ENCODE measurements at places on chromosomes 1 and 21. TPM values are rescaled to one million over a fixed set of nuclear protein-coding genes. Genes with fewer than 3 reads are reported as not detected.

DNA sequence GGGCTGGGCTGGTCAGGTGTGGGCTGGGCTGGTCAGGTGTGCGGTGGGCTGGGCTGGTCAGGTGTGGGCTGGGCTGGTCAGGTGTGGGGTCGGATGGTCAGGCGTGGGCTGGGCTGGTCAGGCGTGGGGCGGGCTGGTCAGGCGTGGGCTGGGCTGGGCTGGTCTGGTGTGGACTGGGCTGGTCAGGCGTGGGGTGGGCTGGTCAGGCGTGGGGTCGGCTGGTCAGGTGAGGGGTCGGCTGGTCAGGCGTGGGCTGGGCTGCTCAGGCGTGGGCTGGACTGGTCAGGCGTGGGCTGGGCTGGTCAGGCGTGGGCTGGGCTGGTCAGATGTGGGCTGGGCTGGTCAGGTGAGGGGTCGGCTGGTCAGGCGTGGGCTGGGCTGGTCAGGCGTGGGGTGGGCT, 5.8 kb upstream of the FNDC10 start:
- DNase-seq = no peak

DNA sequence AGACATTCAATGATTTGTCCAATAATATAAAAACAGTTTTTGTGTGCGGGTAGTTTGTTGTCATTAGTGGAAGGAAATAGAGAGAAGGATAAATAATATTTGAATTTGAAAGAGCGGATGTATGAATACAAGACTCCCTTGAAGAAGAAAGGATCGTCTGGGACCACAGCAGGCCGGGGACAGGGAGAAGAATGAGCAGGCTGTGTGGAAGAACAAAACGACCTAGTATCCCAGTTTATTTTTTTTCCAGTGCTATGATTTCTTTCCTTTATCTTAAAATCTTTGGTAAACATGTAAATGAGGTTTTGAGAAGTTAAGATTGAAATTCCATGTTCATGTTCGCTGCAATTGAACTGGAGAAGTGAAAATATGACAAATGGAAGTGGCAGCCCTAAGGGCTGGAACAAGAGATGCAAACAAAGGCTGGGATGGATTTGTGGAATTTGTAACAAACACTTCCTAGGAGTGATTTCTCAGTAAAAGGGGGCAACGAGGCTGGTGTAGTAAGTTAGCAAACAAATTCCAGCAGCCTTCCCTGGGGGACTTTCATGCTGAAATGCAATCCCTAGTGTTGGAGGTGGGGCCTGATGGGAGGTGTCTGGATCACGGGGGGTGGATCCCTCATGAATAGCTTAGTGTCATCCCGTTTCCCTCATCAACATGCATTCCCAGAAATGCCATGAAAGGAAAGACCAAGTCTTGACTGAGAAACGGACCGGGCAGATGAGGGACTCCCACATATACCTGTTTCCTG, 10.2 kb upstream of the IFI16 start:
- DNase-seq = no peak

GRCh38 chr21:25689226-25689625, 45.5 kb downstream of the ATP5PF start:
- DNase-seq = no peak

GRCh38 chr1:247681288-247681897, 1.9 kb upstream of the OR13G1 start:
- DNase-seq = no peak

DNA sequence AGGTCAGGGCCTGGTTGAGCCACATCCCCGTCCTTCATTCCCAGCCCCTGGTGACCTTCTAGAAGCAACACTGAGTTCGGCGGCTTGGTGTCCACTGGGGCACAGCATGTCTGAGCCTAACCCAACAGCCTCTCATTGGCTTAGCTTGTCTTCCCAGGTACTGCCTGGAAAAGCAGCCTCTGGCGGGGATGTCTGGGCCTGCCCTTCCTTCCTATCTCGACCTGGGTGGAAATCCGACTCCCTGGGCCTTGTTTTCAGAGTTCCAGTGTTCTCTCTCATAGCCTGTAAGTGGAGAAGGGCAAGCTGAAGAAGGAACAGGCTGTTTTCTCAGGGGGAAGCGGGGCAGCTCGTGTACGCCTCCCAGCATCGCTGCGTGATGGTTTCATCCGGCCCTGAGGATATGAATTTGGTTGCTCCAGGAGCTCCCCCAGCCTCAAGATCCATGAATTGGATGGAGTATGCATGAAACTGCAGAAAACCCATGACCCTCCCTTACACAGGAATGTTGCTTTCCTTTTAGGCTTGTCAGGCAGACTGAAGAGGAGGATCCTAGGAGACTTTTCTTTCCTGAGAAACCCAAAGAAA, 116.5 kb upstream of the IRF2BP2 start:
- no peak for DNase-seq

DNA sequence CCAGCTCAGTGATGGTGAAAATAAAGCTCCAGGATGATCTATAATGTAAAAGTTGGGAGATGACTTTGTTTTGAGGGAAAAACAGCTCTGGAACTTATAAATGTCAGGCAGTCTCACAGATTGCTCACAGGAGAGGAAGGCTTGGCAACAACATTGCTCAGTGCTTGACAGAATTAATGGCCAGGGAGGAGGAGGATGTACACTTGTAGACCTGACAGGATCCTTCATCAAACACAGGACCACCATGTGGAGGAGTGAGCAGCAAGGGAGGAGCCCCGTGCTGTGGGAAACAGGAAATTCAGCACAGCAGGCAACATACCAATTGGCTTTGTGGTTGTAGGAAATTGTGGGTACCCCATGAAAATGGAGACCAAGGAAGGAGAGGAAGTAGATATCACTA, 291.8 kb upstream of the CAMK1G start:
- no peak for DNase-seq

GRCh38 chr1:47813970-47814369, 183.2 kb downstream of the TRABD2B start:
- no peak for DNase-seq

DNA sequence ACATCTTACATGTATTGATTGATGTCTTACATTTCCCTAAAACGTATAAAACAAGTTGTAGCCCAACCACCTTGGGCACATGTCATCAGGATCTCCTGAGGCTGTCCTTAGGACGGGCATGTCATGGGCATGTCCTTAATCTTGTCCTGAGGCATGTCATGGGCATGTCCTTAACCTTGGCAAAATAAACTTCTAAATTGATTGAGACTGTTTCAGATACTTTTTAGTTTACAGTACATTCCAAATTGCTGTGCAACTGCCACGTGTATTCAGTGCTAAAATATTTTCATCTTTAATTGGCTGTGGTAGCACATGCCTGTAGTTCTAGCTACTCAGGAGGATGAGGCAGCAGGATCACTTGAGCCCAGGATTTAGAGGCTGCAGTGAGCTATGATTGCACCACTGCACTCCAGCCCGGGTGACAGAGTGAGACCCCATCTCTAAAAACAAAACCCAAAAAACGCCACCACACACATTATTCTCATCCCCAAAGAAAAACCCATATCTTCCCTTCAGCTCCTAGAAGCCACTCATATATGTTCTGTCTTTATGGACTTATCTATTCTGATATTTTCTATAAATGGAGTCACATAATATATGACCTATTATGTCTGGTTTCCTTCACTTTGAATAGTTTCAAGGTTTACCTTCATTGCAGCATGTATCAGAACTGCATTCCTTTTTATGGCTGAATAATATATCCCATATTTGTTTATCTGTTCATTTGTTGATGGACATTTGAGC, 96.0 kb upstream of the BTG3 start:
- DNase-seq = no peak

DNA sequence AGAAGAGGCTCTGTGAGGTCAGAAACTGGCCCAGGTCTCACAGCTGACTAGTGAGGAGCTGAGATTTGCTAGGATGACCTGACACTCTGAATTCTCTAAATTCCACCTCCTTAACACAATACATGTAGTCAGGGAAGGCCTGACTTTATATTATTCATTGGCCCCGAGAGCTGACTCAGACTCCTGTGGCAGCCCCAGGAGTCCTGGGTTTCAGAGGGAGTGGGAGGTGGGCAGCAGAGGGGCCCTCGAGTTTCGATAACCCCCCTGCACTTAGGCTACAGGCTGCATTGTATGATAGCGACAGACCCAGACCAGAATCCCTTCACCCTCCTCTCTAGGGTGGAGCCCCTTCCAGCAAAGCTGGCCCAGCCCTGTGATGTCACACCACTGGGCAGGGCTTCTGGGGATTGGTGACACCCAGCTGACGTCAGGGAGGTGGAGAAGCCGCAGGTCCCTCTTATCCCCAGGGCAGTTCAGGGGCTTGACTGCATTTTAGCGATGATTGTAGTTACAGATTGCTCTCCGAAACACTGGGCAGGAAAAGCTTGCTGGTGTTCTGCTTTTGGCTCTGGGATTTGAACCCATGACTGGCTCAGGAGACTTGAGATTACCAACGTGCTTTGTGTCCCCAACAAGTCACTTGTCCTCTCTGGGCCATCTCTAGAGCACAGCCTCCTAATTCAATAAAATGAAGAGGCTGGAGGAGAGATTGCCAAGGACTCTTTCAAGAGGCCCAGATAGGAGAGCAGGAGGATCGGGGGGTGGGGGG, 17.0 kb upstream of the GPR37L1 start:
- no peak for DNase-seq

DNA sequence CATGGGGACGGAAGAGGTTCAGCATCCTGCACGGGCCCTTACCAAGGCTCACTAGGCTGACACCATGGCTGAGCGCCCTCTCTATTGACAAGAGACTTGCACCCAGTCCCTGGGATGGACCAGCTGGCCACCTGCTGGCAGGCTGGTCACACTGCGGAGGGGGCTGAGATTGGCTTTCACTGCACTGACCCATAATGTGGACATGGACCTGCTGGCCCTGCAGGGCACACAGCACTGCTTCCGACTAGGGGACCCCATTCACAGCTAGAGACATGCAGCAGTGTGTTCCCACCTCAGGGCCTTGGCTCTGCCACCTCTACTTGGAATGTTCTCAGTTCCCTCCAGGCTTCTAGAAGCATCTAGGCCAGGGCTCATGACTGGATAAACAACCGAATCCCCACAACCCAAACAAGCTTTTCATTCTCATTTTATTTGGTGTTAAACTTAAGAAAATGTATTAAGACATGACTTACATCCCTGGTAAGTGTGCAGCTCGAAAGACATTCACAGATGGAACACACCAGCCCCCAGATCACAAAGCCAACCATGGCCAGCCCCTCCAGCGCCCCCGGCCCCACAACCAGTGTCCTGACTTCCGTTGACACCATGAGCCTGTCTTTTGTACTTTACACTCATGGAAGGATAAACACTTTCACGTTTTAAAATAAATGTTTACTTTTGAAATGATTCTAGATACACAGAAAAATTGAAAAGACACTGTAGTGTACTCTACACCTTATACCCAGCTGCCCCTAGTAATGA, 9.3 kb upstream of the SRARP start:
- no peak for DNase-seq

- DNase-seq = no peak
These were observed 523.8 kb downstream of the PTPRU start for GRCh38 chr1:29760067-29760564.

DNA sequence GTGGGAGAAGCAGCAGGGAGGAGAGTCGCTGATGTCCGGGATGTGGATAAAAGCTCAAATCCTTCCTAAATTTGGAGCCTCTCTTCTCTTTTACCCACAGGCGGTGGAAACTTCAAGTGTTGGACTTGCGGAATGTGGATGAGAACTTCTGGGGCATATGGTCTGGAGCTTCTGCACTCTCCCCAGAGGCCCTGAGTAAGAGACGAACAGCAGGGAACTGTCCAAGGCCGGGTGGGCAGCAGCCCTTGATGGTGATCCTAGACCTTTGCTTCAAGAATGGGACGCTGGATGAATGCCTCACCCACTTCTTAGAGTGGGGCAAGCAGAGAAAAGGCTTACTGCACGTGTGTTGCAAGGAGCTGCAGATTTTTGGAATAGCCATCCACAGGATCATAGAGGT, 1.9 kb downstream of the PRAMEF12 start:
- no peak for DNase-seq

GRCh38 chr1:101440485-101440884, 203.7 kb downstream of the S1PR1 start:
- no peak for DNase-seq

DNA sequence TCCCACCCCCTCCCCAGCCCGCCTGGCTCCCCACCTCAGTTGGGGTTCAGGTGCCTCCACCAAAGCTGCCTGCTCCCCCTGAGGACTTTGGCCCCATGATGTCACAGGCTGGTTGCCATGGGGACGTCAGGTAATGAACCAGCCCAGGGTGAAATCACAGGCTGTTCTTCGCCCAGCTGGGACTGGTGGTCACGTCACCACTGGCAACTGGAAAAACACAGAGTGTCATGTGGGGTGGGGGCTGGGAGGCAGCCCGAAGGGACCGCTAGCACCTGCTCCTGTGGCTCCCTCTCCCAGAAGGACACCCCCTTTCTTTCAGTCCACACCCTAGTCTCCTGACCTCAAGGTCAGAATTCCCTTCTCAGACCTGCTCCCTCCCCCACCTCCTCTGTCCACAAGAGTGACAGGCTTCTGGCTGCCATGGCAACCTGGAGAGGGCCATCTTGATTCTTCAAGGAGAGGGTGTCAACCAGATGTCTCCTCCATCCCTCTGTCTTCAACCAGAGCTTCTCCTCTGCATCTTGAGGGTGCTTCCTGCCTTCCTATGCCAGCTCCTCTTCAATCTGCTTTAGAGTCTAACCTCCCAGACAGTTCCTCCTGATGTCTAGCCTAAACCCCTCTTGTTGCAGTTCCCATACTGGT, 6.2 kb downstream of the FAM131C start:
- no peak for DNase-seq

DNA sequence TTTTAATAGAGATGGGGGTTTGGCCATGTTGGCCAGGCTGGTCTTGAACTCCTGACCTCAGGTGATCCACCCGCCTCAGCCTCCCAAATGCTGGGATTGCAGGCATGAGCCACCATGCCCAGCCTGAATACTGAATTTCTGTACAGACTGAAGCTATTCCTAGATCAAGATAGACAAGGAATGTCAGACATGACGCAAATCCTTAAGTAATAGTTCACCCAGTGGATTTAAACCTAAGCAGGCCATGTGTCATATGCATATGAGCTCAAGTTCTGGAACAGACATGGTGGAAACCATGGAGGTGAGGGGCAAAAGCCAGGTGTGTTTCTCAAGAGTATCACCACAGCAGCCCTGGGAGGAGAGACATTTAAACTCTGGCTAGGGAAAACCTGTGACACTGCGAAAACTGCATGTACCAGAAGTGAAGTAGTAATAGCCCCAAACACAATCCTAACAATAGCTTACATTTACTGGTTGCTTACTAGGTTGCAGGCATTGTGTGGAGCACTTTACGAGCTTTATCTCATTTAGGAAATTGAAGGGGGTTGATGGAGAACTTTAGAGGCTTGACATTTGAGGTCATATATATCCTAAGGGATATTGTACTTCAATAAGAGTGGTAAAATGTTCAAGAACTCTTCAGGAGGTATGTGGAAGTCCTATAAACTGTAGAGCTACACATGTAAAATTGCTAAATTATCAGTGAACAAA, 31.7 kb upstream of the MAN1A2 start:
- no peak for DNase-seq

Gene GPR161
- total RNA-seq = 16.3 TPM

Gene KANK4
- not detected for total RNA-seq

Gene SPATA46
- not detected for total RNA-seq

Gene C1orf226
- 0.85 TPM for total RNA-seq

Gene SLAMF1
- not detected for total RNA-seq

Gene SPRR2E
- not detected for total RNA-seq

Gene SCAF4
- 31.2 TPM for total RNA-seq

Gene S100A7A
- not detected for total RNA-seq
